ENCODE measurements at places on chromosomes 5 and 9. TPM values are rescaled to one million over a fixed set of nuclear protein-coding genes. Genes with fewer than 3 reads are reported as not detected.

PCDHGA9 gene
- 5.4 TPM for total RNA-seq

FOXD4L4 gene
- not detected for total RNA-seq

HTR1A gene
- total RNA-seq = 0.25 TPM

CYLC2 gene
- total RNA-seq = not detected

CCL28 gene
- 1.8 TPM for total RNA-seq

PRRT1B gene
- not detected for total RNA-seq

C5orf58 gene
- total RNA-seq = not detected

SLF1 gene
- total RNA-seq = 3.8 TPM

PTGS1 gene
- 1.4 TPM for total RNA-seq

TMEM171 gene
- total RNA-seq = not detected

IL13 gene
- not detected for total RNA-seq

CCNO gene
- total RNA-seq = 0.97 TPM

IFNB1 gene
- total RNA-seq = not detected

SPACA9 gene
- total RNA-seq = 4.6 TPM

ARSI gene
- total RNA-seq = 1.1 TPM

FAM153A gene
- total RNA-seq = 33.8 TPM

TMEM252 gene
- total RNA-seq = not detected

DMRT3 gene
- not detected for total RNA-seq

PCDHA4 gene
- total RNA-seq = 1.1 TPM

SPATA31C1 gene
- not detected for total RNA-seq

PCDHA1 gene
- total RNA-seq = 0.05 TPM

C1QTNF3 gene
- 3.8 TPM for total RNA-seq

NR2F1 gene
- total RNA-seq = 51.6 TPM

All from ovary (tissue), 10 donors.